ENCODE measurements at places on chromosomes 3 and 15.

- no peak for DNase-seq
Observed at GRCh38 chr3:56137415-56137814, 330.9 kb downstream of the ERC2 start.

- no peak for DNase-seq
Observed at GRCh38 chr3:151067158-151067557, 18.3 kb upstream of the MED12L start.

DNA sequence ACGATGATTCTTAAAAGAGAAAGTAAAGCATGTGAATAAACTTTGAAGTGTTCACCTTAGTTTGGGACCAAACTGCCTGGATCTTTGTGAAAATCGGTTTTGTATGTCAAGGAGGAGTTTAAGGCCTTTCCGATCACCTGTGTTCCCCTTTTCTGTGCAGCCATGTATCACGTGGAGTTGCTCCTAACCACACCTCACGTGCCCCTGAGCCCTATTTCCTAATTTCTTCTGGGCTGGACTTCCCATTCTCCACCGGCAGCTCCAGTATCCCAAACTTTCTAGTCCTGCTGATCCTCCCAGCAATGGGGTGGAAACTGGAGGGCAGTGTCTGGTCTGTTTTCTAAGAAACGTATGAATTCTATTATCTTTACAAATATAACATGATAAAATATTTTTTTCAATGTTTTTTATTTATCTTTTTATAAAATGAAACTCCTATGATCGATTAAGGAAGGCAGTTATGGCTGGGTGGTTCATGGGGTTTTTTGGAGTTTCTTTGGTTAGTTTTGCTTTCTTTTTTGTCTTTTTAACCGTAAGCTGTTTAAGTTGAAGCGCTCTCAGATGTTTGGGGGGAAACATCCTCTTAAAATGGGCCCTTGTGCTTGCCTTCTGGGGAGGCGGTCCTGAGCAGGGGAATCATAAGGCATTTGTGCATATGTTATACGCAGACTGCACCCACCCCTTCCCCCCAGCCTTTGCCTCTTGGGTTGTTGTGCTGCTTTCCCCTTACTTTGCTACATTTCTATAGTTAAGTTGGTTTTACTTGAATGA lies 43.6 kb upstream of the WWTR1 start:
- no peak for DNase-seq

DNA sequence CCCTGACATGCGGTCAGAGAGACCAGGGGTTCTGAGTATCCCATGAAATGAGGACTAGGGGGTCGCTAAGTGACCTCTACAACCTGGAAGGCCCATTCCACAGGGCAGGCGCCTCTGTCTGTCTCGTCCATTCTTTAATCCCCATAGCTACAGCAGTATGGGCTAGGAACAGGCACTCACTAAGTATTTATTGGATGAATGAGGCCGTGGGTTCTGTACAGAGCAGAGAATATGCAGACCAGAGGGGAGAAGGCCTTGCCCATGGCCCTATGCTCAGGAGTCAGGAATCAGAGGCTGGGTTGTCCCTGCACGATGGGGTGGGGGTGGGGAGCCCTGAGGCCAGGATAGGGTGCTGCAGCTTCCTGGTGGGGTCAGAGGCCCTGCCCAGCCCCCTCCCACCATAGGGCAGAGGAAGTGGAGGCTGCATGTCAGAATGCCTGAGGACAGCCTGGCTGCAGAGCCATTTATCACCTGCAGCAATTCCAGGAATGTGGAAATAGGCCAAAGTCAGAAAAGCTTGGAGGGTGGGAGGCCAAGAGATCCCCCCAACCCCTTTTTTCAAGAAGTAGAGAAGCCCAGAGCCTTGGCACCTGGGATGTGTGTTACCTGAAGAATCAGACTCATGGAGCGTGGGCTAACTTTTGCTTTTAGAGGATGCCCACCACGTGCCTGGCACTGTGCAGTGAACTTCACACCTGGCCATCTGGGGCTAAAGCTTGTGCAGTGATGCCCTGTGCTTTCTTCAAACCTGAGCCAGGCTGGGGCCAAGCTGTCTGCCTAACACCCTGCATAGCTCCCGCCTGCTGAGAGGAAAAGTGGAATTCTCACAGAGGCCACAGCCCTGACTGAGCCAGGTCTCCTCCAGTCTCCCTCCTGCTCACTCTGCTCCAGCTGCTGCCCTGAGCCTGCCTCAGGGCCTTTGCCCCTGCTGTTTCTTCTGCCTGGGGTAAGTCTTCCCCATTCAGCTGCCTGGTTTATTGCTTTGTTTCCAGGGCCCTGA lies 109.4 kb downstream of the WNT7A start:
- DNase-seq: no peak

- no peak for DNase-seq
Observed at GRCh38 chr3:60759439-60759838, 491.8 kb downstream of the FHIT start.

GRCh38 chr3:172270557-172271166 lies 177.6 kb downstream of the GHSR start:
- no peak for DNase-seq

GRCh38 chr15:46207341-46207740 lies 572.5 kb downstream of the SQOR start:
- no peak for DNase-seq

DNA sequence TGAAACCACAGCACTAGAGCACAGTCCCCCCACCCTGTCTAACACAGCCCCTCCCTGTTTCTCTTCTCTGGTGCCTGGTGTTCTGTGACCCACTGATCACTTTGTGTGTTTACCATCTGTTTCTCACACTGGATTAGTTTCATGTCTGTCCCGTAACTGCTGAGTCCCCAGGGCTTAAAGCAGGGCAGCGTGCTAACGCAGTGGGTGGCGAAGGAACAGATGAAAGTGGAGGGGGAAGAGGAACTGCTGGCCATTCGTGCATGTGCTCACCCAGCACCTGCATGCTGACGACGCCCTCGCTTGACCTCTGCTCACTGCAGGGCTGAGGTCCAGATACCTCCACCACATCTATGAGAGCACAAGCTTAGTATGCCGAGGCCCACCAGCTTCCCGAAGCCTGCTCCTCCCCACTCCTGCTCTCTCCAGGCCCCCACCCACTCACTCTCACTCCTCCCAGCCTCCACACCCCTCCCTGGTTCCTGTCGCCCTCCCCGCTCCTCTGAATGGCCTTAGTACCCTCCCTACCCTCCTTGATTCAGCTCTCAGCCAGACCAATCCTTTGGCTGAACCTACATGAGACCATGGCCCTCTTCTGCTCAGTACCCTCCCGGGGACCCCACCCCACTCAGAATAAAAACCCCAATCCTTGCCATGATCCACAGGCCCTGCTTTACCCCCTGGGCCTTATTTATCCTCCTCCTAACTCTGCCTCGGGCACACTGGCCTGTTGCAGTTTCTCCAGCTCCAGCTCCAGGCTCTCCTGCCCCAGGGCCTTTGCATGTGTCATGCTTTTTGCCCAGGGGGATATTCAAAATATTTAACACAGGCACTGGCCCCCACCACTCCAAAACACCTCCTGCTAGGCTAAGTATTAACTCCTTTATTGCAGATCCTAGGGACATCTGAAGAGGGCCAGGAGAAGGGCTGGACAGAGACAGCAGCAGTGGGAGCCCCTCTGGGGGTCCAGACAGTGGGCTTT lies 15.1 kb upstream of the IQSEC1 start:
- no peak for DNase-seq

GRCh38 chr3:172836390-172836997 lies 86.0 kb downstream of the ECT2 start:
- no peak for DNase-seq
